ENCODE measurements at places on chromosomes 3 and 15.

DNA sequence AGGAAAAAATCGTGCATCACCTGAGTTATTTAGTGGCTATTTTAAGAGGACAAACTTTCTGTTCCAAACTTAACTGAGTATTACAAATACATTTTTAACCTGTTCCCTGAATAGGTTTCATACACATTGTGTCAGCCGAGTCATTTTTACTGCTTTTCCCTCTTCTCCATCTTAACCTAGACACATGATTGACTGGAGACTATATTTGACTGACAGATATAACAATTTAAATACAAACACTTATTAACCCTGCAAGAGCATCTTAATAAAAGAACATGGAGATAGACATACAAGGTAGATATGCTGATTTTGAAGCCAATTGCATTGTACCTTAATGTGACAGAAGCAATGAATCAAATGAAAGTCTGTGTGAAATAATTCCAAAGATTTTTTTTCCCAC lies 810.5 kb upstream of the ARPP21 start:
- no peak for DNase-seq

DNA sequence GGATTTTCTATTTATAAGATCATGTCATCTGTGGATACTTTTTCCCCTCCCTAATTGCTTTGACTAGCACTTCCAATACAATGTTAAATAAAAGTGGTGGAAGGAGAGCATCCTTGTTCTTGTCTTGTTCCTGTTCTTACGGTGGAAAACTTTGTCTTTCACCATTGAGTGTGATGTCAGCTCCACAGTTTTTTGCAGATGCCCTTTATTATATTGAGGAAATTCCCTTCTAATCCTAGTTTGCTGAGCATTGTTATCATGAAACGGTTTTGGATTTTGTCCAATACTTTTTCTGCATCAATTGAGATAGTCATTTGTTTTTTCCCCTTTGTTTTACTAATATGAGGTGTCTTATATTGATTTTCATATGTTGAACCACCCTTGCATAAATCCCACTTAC lies 19.9 kb upstream of the IL20RB start:
- no peak for DNase-seq

GRCh38 chr3:198112031-198112430 lies 152.0 kb downstream of the LMLN start:
- DNase-seq, result no peak

DNA sequence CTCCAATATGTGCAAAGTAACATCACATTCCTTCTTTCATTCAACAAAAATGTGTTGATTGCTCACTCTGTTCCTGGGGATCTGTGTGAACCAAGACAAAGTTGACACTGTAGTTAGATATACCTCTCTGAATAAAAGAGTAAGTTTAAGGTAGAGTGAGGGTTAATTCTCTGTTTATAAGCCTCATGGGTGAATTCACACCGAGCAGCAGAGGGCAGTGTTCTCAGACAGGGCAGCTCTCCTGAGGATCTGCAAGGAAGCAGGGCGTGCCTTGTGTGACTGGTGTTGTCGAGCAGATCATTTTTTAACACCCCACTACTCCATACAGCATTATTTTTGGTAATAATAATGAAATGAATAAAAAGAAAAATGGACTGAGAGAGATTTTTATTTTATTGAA lies 34.4 kb downstream of the PAQR9 start:
- DNase-seq, result no peak

DNA sequence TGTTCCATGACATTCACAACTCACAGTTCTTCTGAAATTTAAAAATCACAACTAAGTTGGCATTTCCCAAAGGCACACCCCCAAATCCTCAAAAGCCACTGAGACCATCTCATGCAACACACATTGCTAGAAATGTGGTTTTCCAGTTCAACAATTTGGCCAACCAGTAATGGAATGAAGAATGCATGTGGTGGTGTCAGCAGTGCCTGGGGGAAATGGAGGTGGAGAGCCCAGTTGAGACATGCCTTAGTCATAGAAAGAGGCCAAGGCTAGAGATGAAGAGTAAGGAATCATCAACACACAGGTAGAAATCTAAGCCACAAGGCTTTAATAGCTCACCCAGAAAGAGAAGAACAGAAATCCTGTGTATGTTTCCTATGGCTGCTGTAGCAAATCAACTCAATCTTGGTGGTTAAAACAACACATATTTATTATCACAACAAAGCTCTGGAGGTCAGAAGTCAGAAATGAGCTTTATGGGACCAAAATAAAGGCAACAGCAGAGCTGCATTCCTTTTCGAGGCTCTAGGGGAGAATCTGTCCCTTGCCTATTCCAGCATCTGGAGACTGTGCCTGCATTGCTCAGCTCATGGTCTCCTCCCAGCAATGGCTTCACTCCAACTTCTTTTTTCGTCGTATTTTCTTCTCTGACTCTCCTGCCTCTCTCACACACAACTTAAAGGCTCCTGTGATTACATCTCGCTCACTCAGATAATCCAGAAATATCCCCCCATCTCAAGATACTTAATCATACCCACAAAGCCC lies 54.0 kb downstream of the SNTN start:
- no peak for DNase-seq

GRCh38 chr15:70406617-70407335 lies 309.1 kb upstream of the TLE3 start:
- DNase-seq, result no peak

DNA sequence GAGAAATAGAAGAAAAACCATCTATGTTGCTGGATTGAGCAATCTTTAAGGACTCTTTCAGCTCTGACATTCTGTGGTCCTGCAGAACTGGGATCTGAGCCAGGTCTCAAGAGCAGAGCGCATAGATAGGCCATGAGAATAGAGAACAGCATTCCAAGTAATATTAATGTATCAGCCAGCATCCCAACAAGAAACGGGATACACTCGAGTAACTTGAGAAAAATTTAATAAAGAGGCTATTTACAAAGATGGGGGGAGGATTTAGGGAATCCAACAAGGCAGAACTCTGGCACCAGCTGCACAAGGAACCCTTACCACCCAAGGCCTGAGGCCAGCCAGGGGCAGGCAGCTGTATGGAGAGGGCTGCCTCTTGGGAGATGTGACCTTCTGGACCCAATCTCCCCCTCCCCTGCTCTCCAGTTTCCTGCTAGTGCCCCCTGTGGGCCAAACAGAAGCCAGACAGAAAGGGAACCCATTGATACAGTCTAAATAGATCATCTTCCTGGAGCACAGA lies 8.2 kb downstream of the TMOD2 start:
- no peak for DNase-seq

GRCh38 chr15:89319678-89320077 lies 14.9 kb downstream of the POLG start:
- no peak for DNase-seq

- no peak for DNase-seq
Observed at GRCh38 chr3:116265976-116266584, 179.2 kb downstream of the LSAMP start.

GRCh38 chr3:48711727-48712126 lies 5.3 kb downstream of the IP6K2 start:
- no peak for DNase-seq

DNA sequence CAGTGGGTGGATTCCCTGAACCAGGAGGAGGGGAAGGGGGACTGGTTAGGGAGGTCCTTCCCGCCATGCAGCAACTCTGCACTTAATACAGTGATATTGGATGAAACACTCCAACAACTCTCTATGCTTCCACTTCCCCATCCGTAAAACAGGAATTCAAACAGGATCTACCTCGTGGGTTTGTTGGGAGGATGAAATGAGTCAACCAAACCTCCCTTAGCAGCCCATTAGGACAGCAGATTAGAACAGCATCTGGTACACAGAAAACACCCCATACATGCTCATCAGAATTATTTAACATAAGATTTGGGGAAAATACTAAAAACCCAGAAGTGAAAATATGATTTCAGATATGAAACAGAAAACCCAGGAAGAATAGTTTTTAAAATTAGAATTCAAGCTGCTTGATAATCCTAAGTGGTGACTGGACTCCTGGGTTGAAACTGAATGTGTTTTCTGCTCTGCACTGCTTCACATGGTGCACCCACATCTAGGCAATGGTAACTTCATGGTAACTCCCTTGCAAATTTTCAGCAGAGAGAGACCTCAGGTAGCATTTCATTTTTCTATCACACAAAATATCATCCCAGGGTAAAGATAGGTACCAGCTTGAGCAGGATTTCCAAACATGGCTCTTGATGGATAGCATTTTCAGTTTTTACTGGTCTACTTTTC lies 326.8 kb upstream of the FRG2C start:
- DNase-seq, result no peak

- no peak for DNase-seq
Observed at GRCh38 chr15:42528970-42529369, 19.6 kb downstream of the LRRC57 start.
